ENCODE measurements at places on chromosomes 2 and 18.
A peak's percentile ranks its signal among the peaks of the same experiment; 100 is the strongest.

DNA sequence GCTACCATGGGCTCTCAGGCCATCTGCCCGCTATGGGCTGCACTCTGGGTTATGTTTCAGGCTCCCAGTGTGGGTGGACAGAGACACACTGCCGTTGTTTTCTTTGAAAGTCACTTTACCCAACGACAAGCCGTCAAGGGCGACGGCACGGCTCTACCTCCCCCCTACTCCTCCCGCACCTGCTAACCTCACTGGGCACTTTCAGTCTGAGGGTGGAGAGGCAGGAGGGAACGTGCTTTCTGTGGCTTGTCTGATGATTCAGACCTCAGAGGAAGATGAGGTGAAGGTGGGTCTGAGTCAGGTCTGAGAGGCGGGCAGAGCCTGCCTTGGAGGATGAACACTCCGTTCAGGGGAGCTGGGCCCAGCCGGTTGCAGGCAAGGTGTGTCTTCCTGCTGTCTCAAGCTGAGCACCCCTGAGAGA lies 147.6 kb upstream of the HDAC4 start:
- DNase-seq, result no peak

DNA sequence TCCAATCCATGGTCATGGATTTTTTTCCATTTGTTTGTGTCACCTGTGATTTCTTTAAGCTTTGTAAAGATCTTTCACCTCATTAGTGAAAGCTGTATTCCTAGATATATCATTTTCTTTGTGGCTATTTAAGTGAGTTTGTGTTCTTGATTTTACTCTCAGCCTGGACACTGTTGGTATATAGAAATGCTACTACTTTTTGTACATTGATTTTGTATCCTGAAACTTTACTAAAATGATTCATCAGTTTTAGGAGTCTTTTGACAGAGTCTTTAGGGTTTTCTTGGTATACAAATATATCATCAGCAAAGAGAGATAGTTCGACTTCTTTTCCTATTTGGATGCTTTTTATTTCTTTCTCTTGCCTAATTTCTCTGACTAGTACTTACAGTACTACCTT lies 12.3 kb downstream of the GKN2 start:
- DNase-seq, result no peak

DNA sequence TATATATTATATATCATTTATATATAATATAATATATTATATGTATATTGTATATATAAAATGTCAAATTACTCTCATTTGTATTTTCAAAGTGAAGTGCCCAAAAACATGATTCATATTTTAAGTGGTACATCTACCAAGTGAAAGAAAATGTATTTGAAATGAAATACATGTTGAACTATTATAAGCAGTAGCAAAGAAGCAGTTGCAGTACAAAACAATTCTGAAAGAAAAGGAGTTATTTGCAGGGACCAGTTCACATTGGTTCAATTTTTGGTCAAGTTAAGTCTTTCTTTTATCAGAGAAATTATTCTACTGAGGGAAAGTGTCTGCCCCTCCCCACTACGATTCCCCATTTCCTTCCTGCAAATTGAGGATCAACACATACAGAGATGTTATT lies 51.9 kb downstream of the APLF start:
- no peak for DNase-seq

DNA sequence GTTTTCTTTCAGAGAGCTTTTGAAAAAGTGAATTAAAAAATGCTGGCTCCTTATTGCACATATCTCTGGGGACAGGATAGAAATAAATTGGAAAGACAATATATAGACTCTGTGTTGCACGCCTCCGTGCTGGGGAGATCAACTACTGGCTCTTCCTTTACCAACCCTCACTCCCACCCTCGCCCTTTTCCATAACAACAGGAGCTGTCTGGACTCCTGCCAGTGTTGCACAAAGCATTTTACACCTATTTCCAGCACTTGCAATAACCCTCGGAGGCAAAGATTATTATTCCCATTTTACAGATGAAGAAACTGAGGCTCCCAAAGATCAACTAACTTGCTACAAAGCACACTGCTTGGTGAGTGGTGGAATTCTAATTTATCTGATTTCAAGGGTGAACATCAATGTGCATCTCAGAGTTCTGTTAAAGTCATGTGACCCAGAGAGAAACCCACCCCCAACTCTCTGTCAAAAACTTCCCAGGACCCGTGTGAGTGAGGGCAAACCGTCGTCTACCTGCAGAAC lies 4.2 kb downstream of the CREG2 start:
- no peak for DNase-seq

GRCh38 chr2:58157754-58158153 lies 83.4 kb downstream of the FANCL start:
- DNase-seq, result no peak

DNA sequence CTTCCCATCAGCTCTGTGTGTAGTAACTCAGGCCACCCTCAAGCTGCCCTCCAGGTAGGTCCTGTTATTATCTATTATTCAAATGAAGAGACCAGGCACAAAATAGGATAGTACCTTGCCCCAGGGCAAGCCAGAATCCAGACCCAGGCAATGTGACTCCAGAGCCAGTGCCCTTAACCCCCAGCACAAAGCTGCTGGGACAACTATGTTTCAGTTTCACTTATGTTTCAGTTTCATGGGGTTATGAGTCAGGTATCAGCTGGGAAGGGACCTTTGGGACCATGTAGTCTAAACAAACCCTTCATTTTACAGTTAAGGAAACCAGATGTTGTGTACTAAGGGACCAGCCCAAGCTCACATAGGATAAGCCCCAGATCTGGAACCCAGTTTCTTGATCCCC lies 10.0 kb downstream of the HK2 start:
- no peak for DNase-seq

DNA sequence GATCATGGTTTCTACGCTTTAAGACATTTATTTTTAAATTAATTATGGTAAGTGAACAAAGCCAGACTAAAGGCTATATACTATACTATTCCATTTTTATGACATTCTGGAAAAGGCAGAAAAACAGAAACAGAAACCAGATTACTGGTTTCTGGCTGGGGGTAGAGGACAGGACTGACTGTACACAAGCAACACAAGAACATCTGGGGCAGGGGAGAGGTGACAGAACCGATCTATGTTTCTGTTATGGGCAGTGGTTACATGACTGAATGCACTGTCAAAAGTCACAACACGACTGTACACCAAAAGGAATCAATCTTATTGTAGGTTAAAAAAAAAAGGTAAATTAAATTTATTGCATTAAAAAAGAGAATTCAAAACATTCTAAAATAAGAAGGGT lies 64.7 kb downstream of the PTPN2 start:
- DNase-seq, result no peak

GRCh38 chr2:96866586-96866985 lies 3.3 kb downstream of the SEMA4C start:
- DNase-seq, result no peak

GRCh38 chr2:166934817-166935216 lies 46.5 kb downstream of the XIRP2 start:
- DNase-seq, result no peak

- no peak for DNase-seq
These were observed 7.4 kb upstream of the FZD5 start for GRCh38 chr2:207777124-207777523.

- no peak for DNase-seq
These were observed 39.6 kb downstream of the HS1BP3 start for GRCh38 chr2:20611077-20611843.

DNA sequence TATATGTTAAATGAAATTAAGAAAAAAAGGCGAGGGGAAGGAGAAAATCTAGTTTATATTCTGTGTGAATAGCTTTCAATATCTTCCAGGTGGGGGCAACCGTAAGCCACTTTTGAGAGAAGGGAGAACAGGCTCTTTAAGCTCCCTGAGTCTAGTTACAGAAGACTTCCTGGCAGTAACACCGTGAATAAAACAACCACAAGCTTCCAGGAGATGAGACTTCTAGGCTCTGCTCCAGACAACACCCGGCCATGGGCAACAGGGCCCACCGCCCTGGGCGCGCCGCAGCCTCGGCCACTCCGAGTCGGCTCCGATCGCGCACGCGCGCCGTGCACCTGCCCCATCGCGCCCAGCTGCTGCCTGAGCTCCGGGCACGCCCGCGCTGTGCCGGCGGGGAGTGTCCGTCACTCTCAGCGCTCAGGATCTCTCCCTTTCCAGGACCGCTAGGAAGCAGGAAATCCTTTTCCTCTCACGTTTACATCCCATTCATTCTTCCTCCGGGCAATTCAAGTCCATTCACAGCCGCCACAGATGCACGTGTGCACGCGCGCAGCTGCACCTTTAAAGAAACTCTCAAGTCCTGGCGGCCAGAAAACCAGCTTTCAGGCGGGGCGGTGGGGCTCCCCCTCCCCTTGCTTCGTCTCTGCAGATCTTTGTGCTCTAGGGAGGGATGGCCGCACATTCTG lies 19.4 kb upstream of the PAX3 start:
- DNase-seq, result peak; percentile 41

- DNase-seq, result no peak
These were observed 1462.8 kb upstream of the LRRTM1 start for GRCh38 chr2:81767187-81767912.
